Fibroblast of the aortic adventitia (primary cell): ENCODE measurements at places on chromosomes 2 and 18. TPM values are rescaled to one million over a fixed set of nuclear protein-coding genes. Genes with fewer than 3 reads are reported as not detected.
A peak's percentile ranks its signal among the peaks of the same experiment; 100 is the strongest.

- peak; percentile 10 for DNase-seq
Observed at GRCh38 chr18:24954341-24954740, 397.6 kb downstream of the ZNF521 start.

The NDUFV2 gene
- total RNA-seq: 135 and 137 TPM in 2 replicates

The APCDD1 gene
- 0.09 TPM in 1 of 2 replicates, not detected in the other for total RNA-seq

- no peak for DNase-seq
Observed at GRCh38 chr2:113686537-113686936, 59.5 kb downstream of the RABL2A start.

The STAT4 gene
- 0.54 and 0.98 TPM in 2 replicates for total RNA-seq

GRCh38 chr2:160019374-160020090 lies 42.9 kb downstream of the PLA2R1 start:
- no peak for DNase-seq

- DNase-seq: no peak
Observed at GRCh38 chr2:86751778-86752177, 31.7 kb downstream of the RMND5A start.
